ENCODE measurements at places on chromosomes 13 and 19.

DNA sequence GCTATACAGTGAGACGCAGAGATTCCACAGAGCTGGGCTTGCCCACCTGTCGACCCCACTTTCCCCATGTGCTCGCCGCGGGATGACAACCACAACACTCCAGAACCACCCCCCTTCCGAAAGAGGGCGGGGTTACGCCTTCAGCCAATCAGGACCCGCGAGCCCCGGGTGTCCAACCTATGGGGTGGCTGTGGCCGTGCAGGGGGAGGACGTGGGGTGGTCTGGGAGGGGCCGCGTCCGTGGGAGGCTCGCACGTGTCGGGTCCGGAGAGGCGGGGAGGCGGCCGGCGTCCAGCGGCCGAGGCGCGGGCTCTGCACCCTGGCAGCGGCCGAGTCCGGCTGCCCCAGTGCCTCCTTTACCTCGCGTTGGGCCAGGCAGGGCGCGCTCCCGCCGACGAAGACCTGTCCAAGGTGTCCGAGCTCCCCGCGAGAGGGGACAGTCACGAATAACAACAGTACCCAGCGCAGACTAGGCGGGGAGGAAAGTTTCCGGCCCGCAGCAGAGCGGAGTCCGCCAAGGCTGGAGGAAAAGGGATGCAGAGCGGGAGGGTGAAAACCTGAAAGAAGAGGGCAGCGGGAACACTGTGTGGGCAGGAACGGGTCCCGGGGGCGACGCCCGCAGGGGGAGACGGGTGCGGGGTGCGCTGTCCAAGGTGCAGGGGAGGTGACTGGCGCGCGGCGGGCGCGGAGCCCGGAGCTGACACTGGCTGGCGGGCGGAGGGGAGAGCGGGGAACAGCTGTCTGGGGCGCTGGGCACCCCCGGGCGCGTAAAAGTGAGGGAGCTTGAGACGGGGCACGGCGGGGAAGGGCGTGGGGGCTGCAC, 911 bp downstream of the ENOX1 start:
- no peak for DNase-seq

DNA sequence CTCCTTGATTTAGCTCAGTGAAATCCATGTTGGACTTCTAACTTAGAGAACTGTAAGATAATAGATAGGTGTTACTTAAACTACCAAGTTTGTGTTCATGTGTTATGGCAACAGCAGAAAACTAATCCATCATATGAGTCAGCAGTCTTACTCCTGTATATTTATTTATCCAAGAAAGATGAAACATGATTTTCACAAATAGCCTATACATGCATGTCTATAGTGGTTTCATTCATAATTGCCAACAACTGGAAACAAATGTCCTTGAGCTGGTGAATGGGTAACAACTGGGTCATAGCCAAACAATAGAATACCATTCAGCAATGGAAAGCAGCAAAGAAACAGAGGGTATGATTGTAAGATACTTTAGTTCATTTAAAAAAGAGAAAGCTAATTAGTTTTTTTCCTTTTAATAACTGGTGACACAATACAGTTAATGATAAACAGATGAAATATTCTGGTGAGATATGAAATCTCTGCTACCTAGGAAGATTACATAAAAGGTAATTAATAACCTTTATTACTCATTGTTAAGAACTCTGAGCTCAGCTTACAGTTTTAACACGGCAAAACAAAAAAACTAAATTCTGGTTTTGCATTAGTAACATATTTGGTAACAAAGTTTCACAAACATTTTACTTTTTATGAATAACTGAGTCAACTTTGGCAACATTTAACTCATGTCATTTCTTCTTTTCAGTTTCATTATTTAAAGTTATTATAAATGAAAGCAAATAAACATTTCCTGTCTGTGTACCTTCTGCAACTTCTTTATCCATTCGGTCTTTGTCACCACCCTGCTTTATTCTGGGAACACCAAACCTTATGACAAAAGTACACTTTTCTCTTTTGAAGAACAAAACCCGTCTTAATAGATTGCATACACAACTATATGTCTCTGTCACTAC, 181.3 kb downstream of the LIG4 start:
- no peak for DNase-seq

- DNase-seq = no peak
These were observed 48.2 kb upstream of the SLITRK5 start for GRCh38 chr13:87622971-87623370.

GRCh38 chr19:8336072-8336569, 6.9 kb downstream of the KANK3 start:
- DNase-seq = no peak

- no peak for DNase-seq
These were observed 389.3 kb downstream of the FGF14 start for GRCh38 chr13:102012299-102013293.

Measured in cortex of kidney (tissue), 1 donor.